ENCODE measurements at places on chromosomes 3 and 15.

DNA sequence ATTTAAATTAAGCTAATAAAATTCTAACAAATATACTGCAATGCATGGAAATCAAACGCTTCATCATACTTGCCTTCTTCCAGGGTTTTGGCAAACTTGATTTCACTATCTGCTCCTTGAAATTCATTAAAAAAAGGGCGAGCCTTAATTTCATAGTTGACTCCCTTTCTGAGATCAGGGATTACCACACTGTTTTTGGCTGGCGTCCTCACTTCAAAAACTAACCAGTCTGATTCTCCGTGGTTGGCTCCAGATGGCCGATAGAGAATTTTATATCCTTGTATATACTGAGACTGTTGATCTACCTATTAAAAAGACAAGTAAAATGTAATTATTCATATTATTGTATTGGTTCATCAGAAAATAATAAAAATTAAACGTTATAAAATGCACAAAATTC lies 1106.8 kb downstream of the ROBO1 start:
- no peak for DNase-seq

DNA sequence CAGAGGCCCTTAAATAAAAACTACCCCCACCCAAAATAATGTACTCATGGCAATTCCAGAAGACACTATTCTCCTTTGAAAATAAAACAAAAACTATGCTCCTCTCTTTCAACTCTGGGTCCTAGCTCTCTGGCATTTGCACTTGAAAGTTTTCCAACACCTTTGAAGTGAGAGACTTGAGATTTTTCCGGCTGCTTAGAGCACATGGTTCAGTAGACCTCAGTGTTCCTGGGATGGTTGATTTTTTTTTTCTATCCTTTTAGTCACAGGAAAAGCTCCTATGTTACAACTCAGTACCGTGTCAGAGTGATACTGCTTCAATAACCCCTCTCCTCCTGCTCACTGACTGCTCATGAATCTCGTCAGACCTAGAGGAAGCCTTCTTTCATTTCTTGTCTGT lies 118.3 kb upstream of the TUSC7 start:
- DNase-seq, result no peak

- DNase-seq, result no peak
Observed at GRCh38 chr3:66989241-66989640, 8.9 kb upstream of the KBTBD8 start.

GRCh38 chr15:89566181-89566580 lies 9.1 kb upstream of the TICRR start:
- DNase-seq, result no peak

GRCh38 chr15:38066612-38067011 lies 132.2 kb downstream of the TMCO5A start:
- no peak for DNase-seq

GRCh38 chr3:156973954-156974353 lies 147.8 kb downstream of the LEKR1 start:
- no peak for DNase-seq

GRCh38 chr15:66038387-66039116 lies 169.3 kb downstream of the RAB11A start:
- DNase-seq, result no peak

DNA sequence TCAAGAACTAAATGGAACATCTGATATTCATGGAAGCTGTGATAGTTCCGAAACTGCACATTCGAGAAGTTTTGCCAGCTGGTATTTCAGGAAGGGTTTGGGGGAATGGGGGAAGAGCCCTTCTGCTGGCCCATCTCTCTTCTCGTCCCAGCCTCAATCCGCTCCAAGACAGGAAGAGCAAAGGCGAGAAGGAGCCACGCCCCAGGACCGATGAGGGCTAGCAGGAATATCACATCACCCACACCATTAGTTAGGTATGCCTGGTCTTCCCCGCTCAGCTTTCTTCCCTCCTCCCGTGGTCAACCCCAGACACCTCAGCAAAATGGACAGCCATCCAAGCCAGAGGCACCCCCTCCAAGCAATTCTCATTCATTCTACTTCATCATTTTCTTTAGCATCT lies 14.9 kb upstream of the PCSK6 start:
- peak; percentile 19 for DNase-seq

DNA sequence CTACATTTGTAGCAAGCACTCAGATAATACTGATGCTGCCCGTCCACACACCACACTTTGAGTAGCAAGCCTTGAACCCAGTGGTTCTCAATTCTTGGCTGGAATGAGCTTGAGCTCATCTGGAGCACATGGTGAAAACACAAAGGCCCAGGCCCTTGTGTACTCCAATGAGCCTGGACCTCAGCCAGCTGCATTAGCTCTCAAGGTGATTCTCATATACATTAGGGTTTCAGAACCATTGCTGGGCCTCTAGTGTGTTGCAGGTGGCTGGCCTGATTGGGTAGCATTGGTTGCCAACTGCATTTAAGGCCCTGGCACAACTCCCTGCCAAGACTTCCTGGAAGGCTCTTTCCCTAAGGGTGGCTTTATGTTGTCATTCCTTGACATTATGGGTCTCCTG lies 23.4 kb upstream of the ZFAND6 start:
- no peak for DNase-seq

DNA sequence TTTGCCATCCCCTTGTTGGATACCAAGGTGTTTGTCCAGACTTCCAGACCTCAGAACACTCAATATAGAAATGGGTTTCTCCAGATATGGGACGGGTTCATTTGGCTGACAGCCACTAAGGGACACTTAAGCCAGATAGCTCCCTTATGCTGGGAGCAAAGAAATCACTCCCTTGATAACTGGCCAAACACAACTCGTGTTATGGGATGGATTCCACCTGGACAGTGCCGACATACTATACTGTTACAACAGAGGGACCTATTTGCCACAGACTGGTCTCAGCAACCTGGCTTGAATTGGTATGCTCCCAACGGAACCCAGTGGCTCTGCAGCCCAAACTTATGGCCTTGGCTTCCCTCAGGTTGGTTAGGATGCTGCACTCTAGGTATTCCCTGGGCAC lies 114.0 kb upstream of the PLCL2 start:
- DNase-seq, result no peak

DNA sequence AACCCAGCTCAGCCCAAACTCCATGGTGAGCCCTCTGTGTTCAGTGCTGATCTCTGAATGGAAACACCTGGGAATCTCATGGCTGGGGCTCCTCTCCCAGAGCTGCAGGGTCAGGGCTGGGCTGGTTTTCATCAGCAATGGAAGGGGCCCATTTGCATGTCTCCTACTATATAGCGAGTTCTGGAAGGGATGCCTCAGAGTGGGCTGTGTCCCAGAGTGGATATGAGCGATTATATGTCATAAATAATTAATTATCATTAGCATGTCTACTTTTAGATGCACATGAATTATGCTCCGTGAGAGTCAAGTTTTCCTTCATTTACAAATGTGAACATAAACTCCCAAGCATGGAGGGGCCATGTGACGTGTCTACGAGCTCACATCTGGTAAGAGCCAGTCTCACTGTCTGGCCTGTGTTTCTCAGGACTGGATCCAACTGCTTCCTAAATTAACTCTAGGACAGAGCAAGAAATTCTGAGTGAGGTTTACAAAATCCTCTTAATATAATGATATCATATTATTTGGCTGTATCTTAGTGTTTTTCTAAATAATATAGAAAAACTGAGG lies 553.4 kb downstream of the GOLGA6L6 start:
- DNase-seq, result no peak

GRCh38 chr15:43283526-43283925 lies 16.8 kb upstream of the TGM5 start:
- no peak for DNase-seq

- DNase-seq, result no peak
Observed at GRCh38 chr15:51647128-51647562, 24.6 kb upstream of the DMXL2 start.

DNA sequence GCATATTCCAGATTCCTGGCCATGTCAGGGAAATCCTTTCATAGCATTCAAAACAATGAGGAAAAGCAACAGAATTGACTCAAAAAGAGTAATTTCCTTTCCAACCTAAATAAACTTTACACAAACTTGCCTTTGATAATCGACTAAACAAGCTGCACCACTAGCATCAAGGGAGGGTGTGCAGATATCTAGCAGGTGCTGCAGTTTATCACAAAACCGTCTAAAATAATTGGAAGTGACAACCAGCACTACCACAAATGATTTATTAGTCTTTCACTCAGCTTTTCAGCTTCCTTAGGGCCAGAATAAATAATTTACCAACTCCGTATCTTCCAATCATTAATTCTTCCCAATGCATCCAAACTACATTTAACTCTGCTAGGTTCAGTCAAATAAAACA lies 71.7 kb downstream of the TBC1D5 start:
- DNase-seq, result no peak

DNA sequence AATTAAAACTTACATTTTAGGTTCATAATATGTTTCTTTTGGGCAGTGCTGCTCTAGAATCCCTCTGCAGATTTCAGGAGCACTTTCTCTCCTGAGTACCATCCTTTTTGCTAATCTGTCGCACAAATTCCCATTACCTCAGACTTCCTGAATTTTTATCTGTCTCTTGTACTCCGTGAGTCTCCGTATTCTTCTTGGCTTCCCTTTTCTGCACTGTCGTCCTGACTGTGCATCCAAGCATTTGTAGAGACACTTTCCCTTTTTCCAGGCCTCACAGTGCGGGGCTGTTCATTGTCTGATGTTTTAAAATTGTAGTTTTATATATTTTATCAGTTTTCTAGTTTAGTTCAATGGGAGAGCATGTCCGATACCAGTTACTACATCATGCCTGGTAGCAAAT lies 27.3 kb downstream of the MEF2A start:
- no peak for DNase-seq

GRCh38 chr3:79361748-79362378 lies 405.9 kb downstream of the ROBO1 start:
- DNase-seq, result no peak

- DNase-seq, result no peak
Observed at GRCh38 chr3:189267981-189268613, 96.3 kb downstream of the TPRG1 start.

DNA sequence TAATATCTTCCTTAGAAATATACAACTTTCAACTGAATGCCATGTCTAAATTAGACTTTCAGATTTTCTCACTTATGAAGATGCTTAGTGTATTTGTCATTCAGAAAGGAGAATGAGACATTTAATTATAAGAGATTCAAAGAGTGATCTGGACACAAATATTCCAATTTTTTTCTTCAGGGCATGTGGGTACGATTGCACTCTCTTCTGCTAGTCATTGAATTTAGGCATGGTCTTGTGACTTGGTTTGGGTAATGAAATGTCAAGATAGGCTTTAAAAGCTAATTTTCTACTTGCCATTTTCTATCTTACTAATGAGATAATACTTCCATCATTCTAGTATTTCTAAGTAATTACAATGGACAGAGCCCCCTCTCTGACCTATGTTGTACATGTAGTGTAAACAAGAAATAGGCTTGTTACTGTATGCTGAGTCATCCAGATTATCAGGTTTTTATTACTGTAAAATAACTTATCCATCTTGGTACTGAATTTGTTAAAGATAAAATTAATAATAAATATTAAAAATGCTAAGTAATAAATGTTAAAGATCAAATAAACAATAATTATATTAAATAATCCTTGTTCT lies 770.8 kb upstream of the BCHE start:
- no peak for DNase-seq

DNA sequence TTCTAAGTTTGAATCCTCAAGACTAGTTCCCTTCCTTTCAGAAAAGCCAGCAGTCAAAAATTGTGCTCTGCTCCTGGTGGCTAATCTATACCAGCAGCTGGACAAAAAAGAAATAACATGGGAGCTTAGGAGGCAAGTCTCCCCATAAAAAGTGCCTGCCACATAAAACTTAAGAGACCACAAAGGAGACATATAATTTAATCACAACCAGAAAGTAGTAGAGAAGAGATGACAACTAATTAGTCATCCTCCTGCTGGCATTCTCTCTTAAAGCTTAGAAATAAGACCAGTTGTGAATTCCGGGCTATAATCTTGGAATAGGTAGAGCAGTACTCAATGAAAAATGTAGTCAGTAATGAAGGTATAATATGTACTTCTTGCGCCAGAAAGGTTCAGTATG lies 20.2 kb upstream of the IMPG2 start:
- DNase-seq, result no peak

GRCh38 chr3:197881270-197881969 lies 68.6 kb upstream of the RPL35A start:
- DNase-seq, result no peak

DNA sequence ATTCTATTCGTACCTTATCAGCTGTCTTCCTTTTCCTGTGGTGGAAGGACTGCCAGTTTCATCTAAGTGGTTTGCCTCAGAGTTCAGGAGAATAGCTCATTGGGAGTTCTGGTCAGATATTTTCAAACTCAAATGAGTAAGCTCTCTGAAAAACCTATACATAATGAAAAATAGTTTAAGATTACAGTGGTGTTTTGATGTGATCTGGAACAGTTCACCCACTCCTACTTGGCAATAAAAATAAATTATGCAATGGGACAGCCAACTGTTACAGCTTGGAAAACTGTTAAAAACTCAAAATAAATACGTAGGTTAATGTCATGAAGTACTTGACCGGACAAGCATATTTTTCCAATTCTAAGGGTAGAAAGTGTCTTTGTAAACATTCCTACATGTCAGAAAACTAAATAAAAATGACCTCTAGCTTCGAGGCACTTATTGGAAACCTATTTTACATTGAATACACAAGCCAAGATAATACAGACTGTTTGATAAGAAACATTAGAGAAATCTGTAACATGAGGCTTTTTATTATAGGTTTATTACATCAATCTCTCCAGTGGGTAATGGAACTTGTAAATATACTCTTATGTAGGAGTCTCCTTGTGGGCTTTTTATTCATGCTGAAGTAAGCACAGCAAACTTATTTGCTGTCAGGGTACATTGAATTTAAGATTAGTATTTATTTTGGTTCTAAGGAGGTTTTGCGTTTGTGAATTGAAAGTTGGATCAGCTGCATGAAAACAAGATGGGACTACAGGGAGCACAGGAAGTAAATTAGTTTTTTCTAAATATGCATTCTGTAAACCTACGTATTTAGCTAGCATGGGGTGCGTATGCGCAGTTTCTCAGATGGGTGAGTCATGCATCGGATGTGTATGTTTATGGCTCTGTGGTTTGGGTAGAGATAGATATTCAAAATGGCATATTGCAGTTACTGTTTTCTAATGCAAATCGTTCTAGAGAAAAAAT lies 453.1 kb downstream of the IL5RA start:
- DNase-seq, result no peak

DNA sequence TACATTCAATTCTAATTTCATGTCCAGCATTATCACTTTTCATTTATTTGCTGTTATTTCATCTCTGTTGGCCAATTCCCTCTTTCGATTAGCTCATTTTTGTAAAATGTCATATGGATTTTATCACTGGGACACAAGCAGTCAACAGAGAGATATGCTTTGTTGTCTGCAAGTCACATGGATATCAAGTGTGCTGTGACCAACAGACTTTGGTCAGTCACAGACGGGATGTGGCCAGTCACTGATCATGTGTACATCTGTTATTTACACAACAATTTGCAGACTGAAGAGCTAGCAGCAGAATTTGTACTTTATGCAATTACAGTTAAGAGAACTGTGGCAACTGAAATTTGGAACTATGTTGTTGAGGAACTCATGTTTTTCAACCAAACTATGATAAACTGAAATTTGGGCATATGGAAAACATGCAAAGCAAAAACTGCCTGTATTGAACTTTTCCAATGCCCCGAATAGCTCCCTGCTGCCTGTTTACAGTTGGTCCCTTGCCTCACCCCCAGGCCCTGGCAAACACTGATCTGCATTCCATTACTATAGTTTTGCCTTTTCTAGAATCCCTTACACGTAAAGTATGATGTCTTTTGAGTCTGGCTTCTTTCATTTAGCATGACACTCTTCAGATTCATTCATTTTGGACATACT lies 104.4 kb downstream of the RPL22L1 start:
- no peak for DNase-seq

GRCh38 chr15:77285057-77285997 lies 134.6 kb downstream of the PEAK1 start:
- no peak for DNase-seq

- no peak for DNase-seq
Observed at GRCh38 chr3:62378311-62378789, 5.0 kb upstream of the FEZF2 start.

Measured in activated effector memory CD4-positive, alpha-beta T cell treated with anti-CD3 and anti-CD28 coated beads, Interleukin-2, amount 50 U/mL, for 16 hours (primary cell).